ENCODE measurements at places on chromosomes 7 and 10.

- no peak for DNase-seq
Measured at GRCh38 chr10:132504501-132505272, 32.9 kb upstream of the INPP5A start.

GRCh38 chr10:6009150-6009549 lies 31.8 kb upstream of the IL15RA start:
- DNase-seq, result no peak

- no peak for DNase-seq
Measured at GRCh38 chr7:100126239-100126930, 382 bp upstream of the MBLAC1 start.

GRCh38 chr7:2165610-2166594 lies 66.8 kb downstream of the MAD1L1 start:
- no peak for DNase-seq

DNA sequence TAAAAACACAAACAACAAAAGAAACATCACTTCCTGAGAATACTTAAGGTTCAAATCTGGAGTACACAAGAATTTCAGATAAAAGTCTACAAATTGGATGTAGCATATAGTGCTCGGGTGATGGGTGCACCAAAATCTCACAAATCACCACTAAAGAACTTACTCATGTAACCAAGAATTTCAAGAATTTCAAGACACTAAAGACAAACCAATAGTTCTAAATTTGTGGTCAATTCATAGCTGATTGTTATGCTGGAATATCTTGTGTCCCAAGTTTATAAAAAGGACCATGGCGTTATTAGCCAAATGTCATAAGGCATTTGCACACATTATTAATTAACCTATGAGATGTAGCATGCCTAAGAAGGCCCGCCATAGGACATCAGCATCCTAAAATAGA lies 1204.1 kb upstream of the AUTS2 start:
- no peak for DNase-seq

Measured in NCI-H1930 (cell line).